ENCODE measurements at places on chromosomes 12 and 14.

- no peak for DNase-seq
These were observed 21.4 kb downstream of the ZNF268 start for GRCh38 chr12:133202493-133203343.

- peak; percentile 46 for DNase-seq
These were observed 115.8 kb downstream of the DAD1 start for GRCh38 chr14:22472935-22473854.

GRCh38 chr14:26811756-26812305, 214.0 kb upstream of the NOVA1 start:
- DNase-seq, result no peak

GRCh38 chr12:93583627-93584392, 11.3 kb downstream of the SOCS2 start:
- no peak for DNase-seq

DNA sequence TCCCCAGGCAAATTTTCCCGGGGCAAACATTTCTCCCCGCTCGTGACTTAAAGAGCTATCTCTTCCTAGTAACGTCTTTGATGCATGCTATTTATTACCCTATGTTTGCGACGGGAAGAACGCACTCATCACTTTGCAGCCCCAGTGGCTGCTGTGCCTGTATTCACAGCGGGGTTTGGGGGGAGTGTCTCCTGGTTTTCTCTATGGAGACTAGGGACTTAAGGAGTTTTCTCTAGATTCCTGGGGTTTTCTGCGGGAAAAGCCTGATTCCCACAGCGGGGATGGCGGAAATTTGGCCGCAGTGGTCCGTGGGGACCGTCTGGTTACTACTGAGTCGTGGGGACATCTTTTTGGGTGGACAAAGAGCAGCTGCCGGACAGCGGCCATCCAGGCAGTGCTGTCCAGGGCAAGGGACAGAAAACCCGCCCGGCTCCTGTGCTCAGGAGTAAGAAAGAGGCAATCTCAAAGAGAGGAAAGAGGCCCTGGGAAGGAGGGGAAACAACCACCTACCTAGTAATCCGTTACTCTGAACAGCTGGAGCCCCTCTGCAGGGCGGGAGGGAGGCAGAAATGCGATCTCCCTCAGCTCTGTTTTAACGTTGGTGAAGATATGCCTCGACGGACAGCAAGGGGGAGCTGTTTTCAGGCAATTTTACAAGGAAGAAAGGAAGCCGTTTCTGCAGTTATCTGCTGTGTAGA, 771 bp upstream of the AVPR1A start:
- DNase-seq, result peak; percentile 62

DNA sequence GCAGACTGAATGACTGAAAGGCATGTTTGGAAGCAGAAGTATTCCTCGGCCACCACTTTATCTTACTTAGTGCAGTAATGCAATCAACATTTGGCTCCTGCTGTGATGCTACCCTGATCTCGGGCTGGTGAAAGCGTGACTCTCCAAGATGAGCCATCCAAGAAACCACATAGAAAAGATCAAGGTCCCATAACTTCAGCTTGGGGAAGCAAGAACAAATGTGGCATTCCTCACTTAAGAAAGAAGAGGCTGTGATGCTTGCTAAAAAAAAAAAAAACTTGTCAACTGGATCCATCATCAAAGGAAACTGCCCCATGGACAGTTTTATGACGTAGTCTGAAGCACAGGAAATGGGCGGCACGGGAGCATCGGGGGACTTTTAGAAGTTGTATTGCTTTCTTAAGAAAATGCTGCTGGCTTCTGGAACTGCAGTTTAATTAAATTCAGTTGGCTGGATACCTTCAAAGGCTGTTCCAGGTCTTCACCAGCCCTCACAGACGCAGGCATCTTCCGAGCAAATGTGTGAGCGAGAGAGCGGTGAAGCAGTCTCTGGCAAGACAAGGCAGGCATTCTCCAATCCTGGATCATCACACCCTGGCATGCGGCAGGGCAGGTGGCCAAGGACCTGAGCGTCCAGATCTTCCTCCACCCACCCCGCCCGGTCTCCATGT, 38.2 kb upstream of the MAP1LC3B2 start:
- no peak for DNase-seq

DNA sequence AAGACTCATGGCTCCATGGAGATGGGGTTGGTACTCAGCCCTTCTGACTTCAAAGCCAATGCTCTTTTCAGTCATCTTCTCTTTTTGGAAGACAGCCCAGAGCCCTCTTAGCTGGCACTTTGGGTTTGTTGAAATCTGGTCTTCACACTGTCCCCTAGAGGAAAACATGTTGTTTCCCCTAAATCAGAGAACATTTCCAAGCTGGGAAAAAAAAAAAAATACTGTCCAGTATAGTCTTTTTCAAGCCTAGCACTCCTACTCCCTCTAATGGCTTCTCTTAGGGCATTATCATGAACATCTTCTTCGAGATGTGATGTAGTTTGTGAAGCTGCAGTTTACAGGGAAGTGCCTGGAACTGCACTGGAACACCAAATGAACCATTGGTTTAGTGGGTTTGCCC, 3.0 kb upstream of the ZC3H14 start:
- no peak for DNase-seq

GRCh38 chr12:33116284-33116683, 219.7 kb upstream of the PKP2 start:
- DNase-seq, result no peak

GRCh38 chr12:8038659-8039114, 6.2 kb downstream of the FOXJ2 start:
- DNase-seq, result no peak

GRCh38 chr12:113846883-113847755, 119.0 kb downstream of the RBM19 start:
- no peak for DNase-seq

DNA sequence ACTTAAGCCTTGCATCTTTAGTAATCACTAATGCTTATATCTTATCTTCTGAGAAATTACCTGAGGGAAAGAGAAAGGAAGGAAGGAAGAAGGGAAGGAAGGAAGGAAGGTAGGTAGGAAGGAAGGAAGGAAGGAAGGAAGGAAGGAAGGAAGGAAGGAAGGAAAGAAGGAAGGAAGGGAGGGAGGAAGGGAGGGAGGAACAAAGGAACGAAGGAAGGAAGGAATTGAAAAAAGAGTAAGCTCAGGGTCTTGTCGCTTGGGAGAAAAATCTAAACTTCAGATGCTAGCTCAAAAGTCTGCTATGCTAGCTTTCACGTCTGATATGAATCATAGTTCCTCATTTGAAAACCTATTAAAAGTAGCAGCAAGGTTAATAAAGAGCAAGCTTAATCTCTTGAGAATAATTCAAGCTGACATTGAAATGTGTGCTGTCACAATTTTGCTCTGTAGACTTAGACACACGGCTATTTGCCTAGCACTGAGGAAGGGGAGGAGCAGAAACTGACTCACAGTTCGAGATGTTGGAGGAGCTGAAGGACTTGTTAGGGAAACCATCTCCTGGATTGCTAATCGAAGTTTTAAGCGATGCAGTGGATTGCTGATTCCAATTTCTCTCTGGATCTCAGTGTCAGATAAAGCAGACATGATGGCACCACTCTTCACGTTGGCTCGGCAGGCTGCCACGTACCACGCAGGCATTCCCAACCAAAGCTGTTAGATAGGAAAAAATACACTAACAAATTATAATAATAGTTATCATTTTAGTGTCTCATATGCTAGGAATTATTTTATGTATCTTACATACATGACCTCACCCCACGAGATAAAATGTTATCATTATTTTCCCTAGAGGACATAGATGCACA, 216.7 kb downstream of the ACSS3 start:
- no peak for DNase-seq

GRCh38 chr14:76257842-76258397, 106.2 kb downstream of the GPATCH2L start:
- no peak for DNase-seq

DNA sequence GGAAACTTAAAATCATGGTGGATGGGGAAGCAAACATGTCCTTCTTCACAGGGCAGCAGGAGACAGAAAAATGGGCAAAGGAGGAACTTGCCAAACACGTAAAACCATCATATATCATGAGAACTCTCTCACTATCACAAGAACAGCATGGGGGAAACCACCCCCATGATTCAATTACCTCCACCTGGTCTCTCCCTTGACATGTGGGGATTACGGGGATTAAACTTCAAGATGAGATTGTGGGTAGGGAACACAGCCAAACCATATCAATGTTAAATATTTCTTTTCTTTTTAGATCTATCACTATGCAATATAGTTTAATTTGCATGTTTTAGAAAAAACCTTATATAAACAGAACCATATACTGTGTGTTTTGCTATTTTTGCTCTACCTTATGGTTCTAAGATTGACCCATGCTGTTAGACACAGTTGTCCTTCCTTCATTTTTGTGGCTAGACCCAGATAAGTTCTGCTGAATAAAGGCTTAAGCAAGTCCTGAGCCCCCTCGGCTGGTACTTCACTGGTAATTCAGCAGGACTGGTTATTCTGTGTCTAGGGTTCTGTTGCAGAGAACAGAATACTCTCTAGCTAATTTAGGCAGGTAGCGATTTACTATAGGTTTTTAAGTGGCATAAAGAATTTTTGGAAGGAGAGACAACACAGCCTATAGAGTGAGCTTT, 253.7 kb upstream of the HMGA2 start:
- no peak for DNase-seq

DNA sequence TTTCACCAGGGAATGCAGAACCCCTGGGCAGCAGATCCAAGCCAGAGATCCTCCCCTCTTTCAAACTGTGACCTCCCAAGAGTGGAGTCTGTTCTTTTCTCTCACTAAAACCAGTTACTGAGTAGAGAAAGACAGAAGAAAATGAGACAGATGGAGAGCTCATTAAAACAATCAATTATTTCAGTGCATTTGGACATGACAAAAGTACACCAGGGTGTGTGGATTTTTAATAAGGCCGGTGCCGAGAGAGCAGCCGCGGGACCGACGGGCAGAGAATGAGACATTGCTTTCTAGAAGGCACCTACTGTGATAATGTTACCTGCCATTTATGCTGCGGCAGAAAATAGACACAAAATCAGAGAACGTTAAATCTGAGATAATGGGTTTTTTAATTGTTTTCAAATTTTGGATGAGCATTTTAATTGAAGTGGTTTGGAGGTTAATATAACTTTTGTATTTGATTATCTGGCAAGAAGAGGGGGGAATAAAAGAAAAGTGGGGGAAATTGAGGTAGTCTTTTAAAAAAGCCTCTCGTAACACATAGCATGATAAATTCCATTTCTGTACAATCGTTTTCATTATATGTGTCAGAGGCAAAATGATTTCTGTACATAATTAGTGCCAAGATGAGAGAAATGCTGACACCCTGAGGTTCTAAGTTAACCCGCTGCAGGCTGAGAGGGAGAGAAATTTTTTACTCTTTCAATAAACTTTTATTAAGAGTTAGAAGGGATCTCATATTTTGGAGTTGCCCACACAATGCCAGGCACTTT, 70.8 kb downstream of the HSPB8 start:
- DNase-seq, result no peak

DNA sequence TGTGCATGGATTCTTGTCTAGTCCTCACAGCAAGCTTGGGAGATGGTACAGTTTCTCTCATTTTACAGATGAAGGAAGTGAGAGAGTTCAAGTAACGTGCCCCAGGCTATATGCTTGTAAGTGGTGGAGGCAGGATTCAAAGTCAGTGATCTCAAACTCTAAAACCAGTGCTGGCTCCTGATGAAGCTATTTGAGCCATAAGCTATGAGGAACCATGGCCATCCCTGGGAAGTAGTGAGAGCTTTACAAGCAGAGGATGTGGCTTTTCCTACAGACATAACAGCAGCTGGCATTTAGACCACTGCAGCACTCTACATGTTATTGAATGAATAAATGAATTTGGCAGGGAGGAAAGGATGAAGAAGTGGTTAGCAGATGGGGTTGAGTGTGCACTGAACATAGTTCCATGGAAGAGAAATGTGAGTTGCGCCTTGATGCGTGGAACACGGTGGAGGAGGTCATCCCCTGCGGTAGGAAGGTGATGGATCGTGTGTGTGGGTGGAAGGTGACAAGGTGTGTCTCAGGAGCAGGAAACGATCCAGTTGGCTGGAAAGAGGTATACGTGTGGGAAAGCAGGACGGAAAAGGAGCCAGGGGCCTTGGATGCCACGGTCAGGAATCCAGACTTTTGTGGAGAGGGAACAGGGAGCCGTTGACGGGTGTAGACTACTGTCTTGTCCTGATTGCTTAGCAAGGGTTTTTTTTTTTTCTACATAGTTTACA, 65.2 kb downstream of the RFX4 start:
- DNase-seq, result no peak

DNA sequence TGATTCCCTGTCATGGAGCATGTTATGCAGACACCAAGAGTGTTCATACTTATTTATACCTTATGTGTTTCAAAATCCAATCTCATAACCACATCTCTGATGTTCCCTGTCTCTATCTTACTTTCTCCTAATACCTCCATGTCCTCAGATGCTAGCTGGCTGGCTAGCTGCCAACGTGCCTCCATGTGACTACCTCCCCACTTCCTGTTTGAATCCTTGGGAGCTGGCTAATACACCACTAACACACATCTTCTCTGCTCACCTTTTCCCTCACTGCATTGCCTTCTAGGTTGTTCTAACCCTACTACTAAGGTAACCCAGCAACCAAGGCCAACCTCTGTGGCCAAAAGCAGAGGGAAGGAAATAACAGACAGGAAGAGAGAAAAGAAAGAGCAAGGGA, 27.3 kb downstream of the TTC5 start:
- no peak for DNase-seq

- no peak for DNase-seq
These were observed 79.8 kb downstream of the TTC9 start for GRCh38 chr14:70721542-70721941.

DNA sequence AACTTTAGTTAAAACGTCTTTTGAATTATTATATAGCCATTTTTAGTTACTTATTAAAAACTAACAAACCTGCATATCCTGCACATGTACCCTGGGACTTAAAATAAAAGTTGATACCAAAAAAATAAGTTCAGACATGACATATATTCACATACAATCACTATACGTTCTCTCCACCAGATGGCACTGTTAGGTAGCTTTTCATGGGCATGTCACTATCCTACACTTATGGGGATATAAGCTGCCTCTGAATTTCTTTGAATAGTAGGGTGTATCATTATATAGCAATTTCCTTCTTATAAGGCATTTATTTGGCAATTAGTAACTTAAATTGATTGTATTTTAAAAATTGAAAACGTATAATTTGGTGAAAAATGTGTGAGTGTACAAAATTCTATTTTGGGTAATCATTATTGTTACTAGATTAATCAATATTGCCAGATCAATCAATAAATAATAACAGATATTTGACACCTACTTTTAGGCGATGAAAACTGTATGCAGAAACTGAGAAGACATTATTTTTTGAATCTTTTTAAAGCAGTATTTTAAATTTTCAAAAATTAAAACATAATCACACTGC, 31.8 kb upstream of the OR10A7 start:
- DNase-seq, result peak; percentile 67
